Coronary artery (tissue), 2 donors: ENCODE measurements at places on chromosomes 6 and 20.

DNA sequence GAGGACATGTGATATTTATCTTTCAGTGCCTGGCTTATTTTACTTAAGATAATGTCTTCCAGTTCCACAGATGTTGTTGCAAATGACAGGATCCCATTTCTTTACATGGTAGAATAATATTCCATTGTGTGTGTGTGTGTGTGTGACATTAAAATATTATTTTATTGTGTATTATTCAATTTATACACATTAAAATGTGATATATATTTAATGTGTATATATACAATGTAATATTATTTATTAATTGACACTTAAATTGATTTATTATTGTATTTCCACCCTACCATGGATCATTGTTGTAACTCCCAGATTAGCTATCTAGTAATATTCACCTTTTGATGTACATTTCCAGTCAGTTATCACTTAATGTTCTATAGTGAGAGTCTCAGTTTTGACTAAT, 1422.5 kb upstream of the ADGRB3 start:
- DNase-seq: no peak

- no peak for DNase-seq
These were observed 26.7 kb upstream of the TTPAL start for GRCh38 chr20:44448753-44449546.

DNA sequence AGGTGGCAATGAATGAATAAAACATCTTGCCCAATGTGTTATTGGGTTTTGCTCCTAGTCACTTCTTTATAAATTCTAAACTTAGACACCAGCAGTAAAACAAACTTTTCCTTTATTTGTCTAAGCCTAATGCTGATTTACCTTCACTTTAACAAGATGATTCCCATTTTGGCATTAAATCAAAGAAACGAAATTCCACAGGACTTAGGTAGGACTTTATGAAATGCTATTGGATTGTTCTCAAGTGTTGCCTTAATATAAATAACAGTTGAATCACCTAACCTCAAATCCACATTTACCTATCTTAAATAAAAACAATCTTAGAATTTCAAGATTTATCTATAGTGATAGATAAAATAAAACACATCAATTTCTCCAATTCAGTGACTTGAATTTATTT, 831.8 kb downstream of the EPHA7 start:
- no peak for DNase-seq

- no peak for DNase-seq
These were observed 54.5 kb upstream of the RREB1 start for GRCh38 chr6:7053125-7053774.

DNA sequence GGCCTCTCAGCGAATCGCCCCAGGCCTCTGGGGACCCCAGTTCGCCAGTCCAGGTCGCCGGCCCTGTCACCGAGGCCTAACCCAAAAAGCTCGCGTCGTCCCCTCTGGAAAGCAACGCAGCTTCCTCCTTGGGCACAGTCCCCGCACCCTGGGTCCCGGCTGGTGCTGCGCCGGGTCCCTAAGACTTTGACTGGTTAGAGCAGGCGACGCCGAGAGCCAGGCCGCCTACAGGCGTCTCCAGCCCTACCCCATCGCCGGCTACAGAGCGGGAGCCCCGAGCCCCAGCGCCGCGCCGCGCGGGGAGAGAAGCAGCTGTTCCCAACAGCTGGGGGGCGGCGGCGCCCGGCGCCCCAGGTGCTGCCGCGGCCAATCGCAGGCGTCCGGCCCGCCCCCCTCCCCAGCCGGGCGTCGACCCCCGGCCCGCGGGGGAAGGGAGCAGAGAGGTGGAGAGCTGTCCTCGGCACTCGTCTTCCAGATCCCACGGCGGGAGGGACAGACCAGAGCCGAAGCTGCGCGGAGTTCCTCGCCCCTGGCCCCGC, 540 bp upstream of the RBM24 start:
- peak; percentile 82 for DNase-seq

GRCh38 chr6:30006170-30007131, 54.6 kb upstream of the POLR1H start:
- DNase-seq: no peak

GRCh38 chr20:31484001-31484400, 8.9 kb downstream of the REM1 start:
- no peak for DNase-seq

DNA sequence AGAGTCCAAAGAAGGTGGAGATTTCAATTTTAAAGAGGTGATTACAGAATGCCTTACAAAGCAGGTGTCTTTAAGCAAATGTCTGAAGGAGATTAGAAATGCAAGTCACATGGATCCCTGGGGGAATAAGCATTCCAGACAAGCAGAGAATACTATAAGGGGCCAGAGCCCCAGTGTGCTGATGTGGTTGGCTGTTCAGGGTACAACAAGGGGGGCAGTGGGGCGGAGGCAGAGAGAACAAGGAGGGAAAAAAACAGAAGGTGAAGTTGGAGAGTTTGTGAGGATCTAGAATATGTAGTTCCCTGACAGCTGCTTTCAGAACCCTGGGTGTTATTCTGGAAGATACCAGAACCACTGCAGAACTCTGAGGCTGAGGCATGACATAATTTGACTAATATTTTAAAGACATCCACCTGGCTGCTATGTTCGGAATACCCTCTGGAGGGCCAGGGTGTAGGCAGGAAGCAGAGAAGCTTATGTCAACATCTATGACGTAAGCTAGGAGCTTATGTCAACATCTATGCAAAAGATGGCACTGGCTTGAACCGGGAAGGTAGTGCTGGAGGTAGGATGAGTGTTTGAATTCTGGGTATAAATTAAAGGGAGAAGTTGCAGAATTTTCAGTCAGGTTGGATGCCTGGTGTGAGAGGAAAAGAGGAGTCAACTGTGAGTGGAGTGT, 276.3 kb upstream of the AGPAT4 start:
- no peak for DNase-seq

GRCh38 chr6:106347219-106347618, 13.3 kb upstream of the CRYBG1 start:
- DNase-seq: no peak

- DNase-seq: no peak
These were observed 49.1 kb downstream of the ARMC2 start for GRCh38 chr6:108897371-108897770.

- DNase-seq: no peak
These were observed 130.1 kb upstream of the ASCC3 start for GRCh38 chr6:101011186-101011585.

DNA sequence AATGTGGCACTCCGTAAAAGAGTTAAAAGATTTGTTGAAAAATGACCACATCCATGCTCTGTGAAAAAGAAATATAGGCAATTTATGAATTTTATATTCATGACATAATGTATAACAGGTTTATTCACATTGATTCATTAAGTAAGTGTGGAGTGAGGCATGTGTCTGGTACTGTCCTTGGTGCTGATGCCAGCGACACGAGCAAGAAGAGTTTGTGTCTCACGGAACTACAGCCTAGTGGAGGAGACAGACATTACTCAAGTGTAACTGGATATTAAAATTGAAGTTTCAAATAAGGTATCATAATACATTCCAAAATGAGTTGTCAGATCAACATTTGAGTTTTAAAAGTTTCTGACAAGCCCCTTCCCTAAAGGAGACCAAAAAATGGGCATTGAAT, 158.2 kb upstream of the PRND start:
- no peak for DNase-seq

- DNase-seq: no peak
These were observed 374 bp upstream of the ABCC10 start for GRCh38 chr6:43426928-43427405.

GRCh38 chr6:1519597-1519996, 90.1 kb upstream of the FOXC1 start:
- no peak for DNase-seq

GRCh38 chr6:144423167-144423566, 138.0 kb downstream of the UTRN start:
- no peak for DNase-seq

DNA sequence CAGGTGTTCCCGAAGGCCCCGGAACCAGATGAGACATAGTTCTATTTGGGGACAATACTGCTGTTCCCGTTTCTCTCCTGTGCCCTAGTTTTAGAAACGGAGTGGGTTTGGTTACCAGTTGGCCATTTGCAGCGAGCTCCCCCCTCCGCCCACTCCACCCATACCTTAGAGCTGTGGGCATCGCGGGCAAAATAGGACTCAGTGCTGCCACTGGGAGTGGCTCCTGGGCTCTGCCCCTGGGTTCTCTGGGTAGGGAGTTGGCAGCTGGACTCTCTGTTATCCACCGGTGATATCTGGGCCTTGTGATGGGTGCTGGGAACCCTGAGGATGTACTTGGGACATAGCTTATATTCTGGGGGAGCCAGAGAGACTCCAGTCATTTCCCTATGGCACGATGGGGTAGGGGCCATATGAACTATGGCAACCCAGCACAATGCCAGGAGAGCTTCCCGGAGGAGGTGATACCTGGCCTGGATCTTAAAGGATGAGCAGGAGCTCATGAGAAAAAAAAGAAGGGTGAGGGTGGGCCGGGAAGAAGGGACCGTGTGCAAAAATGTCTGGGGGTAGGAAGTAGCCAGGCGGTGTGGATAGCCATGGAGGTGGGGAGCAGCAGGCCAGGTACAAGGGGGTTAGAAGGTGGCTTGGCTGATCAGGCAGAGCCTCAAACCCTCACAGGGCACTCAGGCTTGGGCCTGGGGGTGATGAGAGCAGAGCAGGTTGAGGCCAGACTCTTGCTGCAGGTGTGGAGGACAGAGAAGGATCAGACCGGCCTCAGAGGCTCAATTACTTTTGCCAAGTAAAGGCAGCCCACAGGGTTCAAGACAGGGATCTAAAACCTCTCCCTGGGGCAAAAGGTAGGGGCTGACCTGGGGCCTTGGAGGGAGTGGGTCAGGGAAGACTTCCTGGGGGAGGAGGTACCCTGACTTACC, 9.6 kb downstream of the SRC start:
- DNase-seq: peak; percentile 67

DNA sequence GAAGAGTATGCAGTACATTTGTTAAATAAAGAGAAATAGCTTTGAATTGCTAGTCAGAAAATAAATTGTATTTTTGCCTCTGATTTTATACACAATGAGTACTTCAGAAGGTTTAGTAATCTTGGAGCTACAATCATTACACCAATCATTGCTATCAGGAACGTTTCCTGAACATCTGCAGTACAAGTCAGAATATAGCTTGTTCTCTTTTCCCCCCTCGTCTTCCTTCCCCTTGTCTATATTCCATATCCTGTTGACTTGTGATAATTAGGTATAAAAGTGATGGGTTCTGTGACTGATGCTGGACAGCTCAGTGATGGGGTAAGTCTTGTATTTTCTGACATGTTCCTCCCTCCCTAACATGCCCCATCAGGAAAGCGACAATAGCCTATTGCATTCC, 94.0 kb downstream of the AHI1 start:
- DNase-seq: no peak

DNA sequence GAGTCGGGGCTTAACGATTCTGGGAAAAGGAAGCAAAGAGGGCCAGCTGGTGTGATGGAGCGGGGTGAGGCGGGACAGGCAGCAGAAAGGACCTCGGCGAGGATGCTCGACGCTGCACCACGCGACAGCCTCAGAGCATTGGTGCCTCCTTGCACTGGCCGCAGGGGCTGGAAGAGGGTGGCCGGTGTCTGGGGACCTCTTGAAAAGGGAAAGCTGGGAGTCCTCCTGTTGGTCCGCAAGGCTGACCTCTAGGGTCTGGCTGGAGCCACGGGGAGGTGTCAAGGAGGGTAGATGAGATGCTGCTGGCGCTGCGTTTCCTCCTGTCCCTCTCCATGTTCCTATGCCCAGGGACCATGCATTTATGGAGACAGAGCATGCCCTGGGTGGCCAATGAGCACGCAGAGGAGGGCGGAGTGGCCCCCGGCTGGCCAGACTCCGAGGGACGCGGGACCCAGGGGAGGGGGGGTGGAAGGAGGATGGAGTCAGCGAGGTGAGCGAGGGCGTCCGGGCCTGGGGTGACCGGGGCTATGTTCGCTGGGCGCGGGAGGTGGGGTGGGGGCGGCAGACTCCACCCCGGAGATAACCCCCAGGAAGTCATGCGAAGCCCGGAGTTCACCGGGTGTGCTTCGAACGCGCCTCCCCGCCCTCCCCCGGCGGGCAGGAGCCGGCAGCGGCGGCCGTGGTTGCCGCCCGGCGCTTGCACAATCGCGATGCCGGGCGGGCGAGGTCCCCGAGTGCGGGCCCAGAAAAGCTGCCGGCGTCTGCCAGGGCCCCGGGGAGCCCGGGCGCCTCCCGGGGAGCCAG, at the start of gene CYP24A1:
Gene CYP24A1 (minus strand): TSS at position 334 of the 804 bp plus-strand sequence. CDS start 407 bp downstream, outside the sequence.
- no peak for DNase-seq

- no peak for DNase-seq
These were observed 48.7 kb downstream of the FILIP1 start for GRCh38 chr6:75444899-75445298.

- DNase-seq: no peak
These were observed 95.0 kb downstream of the AK9 start for GRCh38 chr6:109595998-109596397.

- no peak for DNase-seq
These were observed at the start of gene TEAD3 for GRCh38 chr6:35496841-35497570. TEAD3 (minus strand) TSS chr6:35497079.

DNA sequence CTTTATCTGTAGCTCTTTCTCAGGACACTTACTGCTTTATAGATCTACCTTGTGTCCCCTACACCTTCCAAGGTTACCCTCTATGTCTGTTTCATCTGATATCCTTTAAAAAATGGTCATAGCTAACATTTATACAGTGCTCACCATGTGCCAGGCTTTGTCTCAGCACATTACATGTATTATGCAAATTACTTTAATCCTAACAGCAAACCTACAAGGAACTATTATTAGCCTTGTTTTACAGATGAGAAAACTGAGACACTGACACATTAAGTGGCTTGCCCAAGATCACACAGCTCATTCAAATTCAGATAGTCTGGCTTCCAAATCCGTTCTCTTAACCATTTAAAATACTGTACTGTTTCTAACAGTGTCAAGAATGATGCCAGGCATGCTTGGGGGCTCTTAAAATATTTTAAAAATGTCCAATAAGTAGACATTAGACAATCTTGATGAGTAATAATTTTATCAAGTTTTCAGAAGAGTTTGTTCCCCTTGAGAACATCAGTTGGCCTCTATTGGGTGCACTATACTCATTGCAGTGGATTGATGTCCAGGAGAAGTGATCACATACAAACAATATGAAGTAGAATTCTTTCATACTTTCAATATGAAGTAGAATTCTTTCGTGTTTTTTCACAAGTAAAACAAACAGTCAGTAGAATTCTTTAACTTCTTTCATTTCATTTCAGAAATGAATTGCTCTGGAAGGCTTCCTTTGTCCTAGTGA, 69.6 kb downstream of the DNAH8 start:
- DNase-seq: no peak

DNA sequence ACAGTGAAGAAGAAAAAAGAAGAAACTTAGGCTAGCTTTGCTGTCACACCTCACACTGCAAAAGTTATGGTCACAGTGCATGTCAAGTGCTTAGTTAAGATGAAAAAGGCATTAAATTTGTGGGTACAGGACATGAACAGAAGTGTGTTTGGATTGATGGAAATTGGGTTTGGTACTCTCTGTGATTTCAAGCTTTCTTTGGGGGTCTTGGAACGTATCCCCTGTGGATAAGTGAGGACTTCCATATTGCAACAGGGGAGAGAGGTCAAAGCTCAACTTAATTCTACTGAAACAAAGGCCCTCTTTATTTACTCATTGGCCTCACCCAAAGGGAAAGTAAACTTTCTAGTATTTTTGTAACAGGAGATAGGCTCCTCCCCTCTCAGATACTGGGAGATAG, 138.3 kb upstream of the FUT9 start:
- no peak for DNase-seq
